ENCODE measurements at places on chromosomes 16 and 17.
A peak's percentile ranks its signal among the peaks of the same experiment; 100 is the strongest.

DNA sequence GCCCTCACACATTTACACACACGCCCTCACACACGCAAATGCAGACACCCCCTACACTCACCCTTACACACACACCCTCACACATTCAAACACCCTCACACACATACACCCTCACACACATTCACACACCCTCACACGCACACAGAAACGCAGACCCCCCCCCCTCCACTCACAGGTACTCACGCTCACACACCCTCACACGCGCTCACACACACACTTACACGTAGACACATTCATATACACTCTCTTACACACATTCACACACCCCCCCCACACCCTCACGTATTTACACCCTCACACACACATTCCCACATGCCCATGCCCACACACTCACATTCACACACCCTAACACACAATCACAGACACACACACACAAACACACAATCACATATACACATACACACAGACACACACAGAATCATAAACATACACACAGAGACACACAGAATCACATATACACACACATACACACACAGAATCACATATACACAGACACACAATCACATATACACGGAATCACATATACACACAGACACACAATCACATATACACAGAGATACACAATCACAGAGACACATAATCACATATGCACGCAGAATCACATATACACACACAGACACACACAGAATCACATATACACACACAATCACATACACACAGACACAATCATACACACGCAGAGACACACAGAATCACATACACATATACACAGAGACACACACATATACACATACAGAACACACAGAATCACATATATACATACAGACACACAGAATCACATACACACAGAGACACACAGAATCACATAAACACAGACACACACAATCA is 250.1 kb upstream of the RPL38 start:
- no peak for DNase-seq

DNA sequence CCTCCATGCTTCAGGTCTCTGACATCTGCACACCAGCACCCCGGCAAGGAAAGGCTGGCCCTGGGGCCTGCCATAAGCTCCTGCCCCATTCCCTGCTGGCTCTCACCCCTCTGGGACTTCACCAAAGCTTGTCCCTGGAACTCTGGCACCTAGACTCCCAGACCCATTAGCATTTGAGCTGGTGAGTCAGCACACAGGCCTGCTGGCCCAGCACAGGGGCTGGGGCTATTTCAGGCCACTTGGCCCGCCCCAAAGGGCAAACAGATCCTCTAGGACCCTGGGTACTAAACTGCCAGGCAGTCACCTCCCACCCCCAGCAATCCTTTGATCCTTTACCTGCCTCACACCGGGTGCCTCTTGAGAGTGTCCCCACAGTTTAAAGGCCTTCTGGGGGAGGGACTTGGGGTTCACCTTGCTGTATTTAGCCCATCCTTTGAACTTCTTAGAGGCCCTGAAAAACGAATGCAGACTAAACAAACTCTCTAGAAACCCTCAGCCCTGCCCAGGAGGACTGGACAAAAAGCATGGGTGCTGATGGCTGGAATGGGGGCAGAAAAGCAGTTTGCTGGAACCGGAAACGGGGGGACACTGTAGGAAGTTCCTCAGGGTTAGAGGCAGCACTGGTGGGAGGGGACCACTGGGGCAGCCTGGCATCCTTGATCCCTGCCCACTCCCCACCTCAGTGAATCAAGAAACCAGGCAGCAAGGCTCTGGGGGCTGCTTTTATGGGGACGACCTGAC is 3.2 kb upstream of the SAMD14 start:
- no peak for DNase-seq

GRCh38 chr17:29633886-29634285 is 11.2 kb upstream of the CORO6 start:
- no peak for DNase-seq

DNA sequence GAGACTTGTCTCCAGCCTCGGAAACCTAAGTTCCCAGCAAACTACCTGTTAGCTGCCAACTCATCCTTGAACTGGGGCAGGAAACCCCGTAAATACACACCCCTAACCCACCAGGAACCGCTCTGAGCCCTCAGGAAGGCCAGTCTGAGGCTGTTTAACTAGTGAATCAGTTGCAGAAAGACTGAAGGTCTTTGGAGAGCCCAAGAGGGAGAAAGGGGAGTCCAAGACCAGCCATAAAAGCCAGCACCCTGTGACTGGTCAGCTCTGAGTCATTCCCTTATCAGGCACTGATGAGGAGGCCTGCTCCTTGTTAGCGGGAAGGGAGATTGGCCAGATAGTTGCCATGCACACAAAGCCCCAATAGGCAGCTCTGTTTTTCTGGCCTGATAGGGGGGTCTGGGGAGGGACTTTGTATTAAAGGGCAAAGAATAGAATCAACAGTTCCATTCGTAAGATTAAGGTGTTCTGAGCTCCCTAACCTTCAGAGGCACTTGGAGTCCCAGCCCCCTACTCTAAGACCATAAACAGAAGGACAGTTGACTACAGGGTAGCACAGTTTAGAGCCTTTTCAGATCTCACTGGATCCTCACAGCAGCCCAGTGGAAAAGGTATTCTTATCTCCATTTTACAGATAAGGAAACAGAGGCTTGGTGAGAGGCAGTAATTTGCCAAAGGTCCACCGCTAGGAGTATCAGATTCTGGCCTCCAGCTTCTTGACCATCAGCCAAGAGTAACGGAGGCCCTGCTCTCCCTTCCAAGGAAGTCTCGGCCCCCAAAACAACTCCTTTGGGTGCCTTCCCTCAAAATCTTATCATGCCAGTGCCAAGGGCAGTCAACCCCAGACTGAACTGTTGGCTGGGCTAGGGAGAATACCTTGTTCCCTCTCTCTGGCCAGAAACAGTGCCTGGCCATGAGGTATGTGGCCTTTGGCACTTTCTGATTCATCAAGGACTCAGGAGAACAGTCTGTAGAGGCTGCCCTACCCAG is 2.2 kb upstream of the KRT19 start:
- no peak for DNase-seq

DNA sequence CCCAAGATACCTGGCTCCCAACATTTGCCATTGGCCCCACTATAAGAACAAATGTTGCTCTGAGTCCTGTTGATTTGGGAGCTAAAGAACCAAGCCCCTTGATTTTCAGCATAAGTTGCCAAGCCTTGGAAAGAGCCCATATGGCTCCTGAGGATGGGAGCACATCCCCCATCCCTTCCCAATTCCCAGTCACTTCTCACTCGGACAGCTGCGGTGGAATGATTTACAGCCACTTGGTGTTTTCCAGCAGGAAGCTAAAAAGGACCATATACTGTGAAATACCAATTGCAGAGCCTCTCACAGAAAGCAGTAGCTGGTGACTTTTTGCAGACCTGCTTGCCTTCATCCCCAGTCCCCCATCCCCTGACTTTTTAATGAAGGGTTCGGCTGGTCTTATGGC is 524.6 kb downstream of the GRIN2A start:
- DNase-seq = no peak

- no peak for DNase-seq
Observed at GRCh38 chr17:57349541-57350247, 93.4 kb downstream of the MSI2 start.

- no peak for DNase-seq
Observed at GRCh38 chr16:46706642-46707041, 17.2 kb downstream of the ORC6 start.

DNA sequence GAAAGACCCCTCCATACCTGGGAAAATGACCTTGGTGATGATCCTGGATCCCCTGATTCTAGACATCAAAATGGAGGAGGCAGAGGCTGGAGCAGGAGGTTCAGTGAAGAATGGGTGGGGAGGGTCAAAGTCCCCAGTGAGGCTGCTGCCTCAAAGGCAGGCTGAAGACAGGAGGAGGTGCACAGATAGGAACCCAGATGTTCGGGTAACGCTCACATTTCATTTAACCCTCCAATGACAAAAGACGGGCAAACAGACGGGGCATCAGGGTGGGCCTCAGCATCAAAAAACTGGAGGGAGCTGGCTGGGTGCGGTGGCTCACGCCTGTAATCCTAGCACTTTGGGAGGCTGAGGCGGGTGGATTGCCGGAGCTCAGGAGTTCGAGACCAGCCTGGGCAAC is at the start of gene ANKRD40CL:
ANKRD40CL (minus strand) TSS at position 73 of the 400 bp plus-strand sequence. CDS start 605 bp downstream, outside the sequence.
- no peak for DNase-seq

GRCh38 chr17:60077672-60078519 is 825 bp downstream of the HEATR6 start:
- no peak for DNase-seq

GRCh38 chr17:7352503-7352889 is 534 bp downstream of the KCTD11 start:
- DNase-seq = no peak

- DNase-seq = no peak
Observed at GRCh38 chr16:49307176-49307575, 25.5 kb upstream of the CBLN1 start.

- peak; percentile 68 for DNase-seq
Observed at GRCh38 chr17:16521070-16521727, 29.2 kb upstream of the LRRC75A start.

- no peak for DNase-seq
Observed at GRCh38 chr17:74295625-74296547, 21.9 kb downstream of the DNAI2 start.

DNA sequence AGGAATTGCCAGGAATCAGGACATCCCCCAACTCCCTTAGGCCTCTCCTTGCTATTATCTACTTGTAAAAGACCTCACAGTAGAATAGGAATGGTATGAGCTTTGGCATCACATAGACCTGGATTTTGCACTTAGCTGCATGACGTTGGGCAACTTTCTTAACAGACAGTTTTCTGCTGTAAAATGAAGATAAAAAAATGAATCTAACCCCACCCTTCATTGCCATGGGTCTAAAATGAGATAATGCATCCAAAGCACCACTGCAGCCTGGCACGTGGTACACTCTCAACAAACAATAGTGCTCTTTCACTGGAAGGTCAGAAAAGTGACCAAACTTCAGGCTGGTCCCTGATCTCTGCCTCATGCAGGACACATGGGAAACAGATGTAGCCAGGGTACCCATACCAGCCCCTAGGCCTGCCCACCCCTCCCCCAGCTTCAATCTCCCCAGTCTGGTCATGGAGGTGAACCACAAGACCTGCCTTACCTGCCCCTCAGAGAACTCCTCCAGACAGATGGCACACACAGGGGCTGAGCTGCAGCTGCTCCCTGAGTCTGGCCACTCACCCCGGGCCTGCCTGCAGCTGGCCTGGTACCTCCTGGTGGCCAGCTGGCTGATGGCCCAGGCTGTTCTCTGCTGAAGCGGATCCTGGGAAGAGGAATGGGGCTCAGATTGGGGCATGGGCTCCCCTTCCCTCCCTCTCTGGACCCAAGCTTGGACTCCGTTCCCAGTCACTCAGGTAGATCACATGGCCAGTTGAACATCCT is 8.5 kb upstream of the SUPT4H1 start:
- no peak for DNase-seq

DNA sequence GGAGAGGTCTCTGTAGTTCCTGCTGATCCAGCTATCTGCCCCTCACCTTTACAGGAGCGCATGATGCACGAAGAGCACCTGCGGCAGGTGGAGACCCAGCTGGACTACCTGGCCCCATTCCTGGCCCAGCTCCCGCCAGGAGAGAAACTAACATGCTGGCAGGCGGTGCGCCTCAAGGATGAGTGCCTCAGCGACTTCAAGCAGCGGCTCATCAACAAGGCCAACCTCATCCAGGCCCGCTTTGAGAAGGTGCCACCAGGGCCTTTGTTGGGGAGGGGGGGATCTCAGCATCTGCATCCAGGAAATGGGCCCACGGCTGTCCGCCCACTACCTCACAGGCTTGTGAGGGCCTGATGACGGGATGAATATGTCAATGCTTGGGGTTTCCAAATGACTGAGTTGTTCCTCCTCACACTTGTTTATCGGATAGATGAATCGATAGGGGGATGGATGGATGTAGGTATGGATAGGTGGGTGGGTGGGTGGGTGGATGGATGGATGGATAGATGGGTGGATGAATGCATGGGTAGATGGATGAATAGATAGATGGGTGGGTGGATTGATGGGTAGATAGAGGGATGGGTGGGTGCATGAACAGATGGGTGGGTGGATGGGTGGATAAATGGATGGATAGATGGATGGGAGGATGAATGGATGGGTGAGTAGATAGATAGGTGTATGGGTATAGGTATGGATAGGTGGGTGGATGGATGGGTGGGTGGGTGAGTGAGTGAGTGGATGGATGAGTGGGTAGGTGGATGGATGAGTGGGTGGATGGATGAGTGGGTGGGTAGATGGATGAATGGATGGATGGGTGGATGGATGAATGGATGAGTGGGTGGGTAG is 7.0 kb upstream of the KATNB1 start:
- DNase-seq = no peak

GRCh38 chr16:19886073-19886941 is 1.7 kb upstream of the GPRC5B start:
- DNase-seq = peak; percentile 52

- DNase-seq = no peak
Observed at GRCh38 chr16:81905277-81905676, 106.0 kb downstream of the SDR42E1 start.

DNA sequence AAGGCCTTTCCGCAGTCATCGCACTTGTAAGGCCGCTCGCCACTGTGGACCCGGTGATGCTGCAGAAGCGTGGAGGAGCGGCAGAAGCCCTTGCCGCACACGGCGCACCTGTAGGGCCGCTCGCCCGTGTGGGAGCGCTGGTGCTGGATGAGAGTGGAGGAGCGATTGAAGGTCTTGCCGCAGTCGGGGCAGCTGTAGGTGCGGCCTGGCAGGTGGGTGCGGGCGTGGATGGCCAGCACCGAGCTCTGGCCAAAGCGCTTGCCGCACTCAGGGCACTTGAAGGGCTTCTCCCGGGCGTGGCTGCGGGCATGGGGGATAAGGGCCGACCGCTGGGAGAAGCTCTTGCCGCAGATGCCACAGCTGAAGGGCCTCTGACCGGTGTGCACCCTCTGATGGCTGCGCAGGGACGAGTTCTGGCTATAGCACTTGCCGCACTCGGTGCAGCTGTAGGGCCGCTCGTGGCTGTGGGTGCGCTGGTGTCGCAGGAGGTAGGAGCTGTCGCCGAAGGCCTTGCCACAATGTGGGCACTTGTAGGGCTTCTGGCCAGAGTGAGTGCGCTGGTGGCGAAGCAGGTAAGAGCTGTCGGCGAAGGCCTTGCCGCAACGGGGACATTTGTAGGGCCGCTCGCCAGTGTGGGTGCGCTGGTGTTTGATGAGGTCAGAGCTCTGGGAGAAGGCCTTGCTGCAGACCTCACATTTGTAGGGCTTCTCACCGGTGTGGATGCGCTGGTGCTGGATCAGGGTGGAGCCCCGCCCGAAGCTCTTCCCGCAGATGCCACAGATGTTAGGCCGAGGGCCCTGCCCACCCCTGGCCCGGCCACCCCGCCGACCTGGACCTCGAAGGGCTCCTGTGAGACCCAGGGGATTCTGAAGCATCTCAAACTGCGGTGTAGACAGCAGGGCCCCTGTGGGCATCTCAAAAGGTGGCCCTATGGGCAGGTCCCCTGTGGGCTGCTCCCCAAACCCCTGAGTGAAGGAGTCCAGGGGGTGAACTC is 1.5 kb downstream of the ZNF768 start:
- DNase-seq = no peak

DNA sequence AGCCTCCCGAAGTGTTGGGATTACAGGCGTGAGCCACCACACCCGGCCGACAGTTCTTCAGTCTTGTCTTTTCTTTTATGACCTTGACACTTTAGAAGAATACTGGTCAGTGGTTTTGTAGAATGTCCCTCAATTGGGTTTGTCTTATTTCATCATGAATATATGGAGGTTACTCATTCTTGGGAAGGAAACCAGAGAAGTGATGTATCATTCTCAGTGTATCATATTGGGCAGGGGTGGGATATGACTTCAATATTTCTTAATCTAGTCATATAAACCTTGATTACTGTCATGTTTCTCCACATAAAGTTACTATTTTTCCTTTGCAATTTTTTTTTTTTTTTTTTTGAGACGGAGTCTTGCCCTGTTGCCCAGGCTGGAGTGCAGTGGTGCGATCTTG is 36.9 kb downstream of the SNTB2 start:
- DNase-seq = no peak
